T-helper 22 cell (primary cell): ENCODE measurements at places on chromosomes 5 and 9.

GRCh38 chr5:90185897-90186468 lies 223.6 kb downstream of the CETN3 start:
- no peak for DNase-seq

GRCh38 chr9:92100237-92100911 lies 14.8 kb downstream of the SPTLC1 start:
- no peak for DNase-seq

GRCh38 chr5:135993335-135993879 lies 35.4 kb upstream of the TGFBI start:
- DNase-seq = no peak

DNA sequence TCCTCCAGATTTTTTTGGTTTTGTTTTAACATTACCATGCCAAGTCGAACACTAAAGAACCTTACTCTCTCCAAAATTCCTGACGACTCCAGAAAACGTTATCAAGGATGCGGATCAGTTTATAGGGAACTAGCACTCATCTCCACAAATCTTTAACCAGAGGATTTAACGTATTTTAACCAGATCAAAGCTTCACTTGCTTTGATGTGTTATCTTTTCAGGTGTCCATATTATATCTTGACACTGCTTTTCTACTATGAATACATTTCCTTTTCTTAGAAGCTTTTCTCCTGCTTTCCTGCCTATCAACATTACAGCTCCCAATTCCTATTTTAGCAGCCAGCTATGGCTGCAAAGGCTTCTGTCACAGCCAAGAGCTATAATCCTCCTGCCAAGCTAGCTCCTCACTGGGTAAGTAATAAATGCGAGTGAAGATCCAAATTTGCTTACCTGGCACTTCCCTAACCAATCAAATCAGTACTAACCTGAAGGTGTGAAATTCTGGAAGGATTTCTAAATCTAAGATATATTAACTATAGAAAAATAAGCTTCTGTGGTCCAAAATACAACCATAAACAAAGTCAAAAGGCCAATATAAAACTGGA lies 60.2 kb downstream of the CDC14B start:
- no peak for DNase-seq

DNA sequence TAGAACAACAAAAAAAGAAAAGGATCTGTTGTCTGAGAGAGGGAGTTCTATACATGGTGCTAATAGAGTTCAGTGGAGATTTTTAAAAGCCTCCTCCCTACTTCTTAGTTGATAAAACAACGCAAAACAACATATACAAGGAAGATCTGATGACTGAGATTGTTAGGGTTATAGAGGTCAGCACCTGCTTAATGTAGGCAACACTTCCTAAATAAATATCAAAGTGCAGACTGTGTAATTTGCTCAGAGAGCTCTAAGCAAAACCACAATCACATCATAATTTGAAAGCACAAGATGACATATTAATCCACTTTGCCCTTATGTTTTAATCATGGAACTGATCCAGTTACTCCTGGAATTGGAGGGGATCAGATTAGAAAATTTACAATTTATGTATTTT lies 474.5 kb downstream of the PRR16 start:
- DNase-seq = no peak

GRCh38 chr5:135447298-135447929 lies at the start of gene DCANP1:
TSS of gene DCANP1 (minus strand) at chr5:135447348. CDS start at chr5:135447108, 240 bp downstream.
- DNase-seq = no peak

DNA sequence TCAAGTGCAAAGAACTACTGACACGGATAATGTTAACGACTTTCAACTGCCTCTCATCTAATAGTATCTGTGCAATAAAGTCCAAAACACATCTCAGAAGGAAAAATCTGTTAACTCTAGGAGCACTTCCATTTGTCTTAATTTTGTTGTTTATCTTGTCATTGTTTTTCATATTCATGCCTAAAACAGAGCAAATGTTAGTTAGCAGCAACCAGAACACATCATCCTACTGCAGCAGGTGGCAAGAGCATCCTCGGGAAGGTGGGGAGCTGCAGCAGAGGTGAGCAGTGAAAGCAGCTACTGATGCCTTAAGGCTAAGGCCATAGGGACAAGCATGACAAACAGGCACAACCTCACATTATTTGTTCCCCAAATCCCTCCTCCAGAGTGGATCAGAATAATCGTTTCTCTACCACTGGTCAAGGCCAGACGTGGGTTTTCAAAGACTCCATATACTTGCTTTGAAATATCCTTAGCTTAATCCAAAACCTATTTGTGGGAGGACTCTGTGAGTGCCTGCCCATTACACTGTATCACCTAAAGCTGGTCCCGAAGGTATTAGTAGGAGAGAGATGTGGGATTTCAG lies 1.0 kb downstream of the HMGCS1 start:
- DNase-seq = no peak

DNA sequence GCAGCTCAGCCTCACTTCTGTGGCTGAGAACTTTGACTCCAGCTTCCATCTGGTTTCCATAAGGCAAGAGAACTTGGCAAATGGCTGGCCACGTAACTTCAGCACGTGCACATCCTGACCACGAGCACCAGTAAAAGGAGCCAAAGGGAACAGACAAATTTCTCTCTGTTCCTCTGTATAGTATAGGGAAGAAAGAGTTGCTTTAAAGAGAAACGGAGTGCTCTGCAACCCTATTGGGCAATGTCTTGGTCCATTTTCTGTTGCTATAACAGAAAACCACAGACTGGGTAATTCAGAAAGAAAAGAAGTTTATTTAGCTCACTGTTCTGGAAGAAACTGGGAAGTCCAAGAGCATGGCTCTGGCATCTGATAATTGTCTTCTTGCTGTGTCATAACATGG lies 558.7 kb downstream of the ACTL7B start:
- DNase-seq = no peak

DNA sequence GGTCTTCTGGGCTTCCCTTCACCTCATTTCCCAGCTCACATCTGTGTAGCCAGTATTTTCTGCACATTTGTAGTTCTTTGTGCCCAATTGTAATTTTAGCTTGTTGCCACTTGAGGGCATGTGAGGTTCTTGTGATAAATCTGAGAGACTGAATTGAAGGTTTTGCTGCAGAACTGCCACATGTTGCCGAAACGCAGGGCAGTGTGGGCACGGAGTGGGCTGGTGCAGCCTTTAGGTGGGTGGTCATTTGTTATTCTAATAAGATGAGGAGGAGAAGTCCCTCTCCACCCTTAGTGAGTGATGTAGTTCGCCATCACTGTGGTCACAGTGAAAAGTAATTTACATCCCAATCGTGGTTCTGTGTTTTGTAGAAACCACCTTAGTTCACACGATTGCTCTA lies 21.2 kb downstream of the OTULIN start:
- DNase-seq = no peak

DNA sequence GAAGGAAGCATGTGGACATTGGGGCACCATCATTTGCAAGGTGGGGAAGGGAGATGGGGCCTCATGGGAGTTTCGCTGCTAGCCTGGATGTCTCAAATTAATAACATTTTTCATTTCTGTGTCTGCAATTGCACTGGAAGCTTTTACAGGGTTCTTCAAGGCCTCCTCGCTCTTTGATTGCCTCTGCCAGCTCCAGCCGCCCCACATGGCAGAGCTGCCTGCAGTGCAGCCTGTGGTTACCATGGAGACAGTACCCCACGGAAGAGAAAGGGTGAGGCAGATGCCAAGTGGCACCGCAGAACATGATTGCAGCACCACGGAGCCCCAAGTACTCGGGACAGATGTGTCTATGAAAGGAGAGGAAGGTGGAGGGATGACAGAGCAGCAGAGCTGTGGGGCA lies 25.4 kb downstream of the CTNND2 start:
- DNase-seq = no peak

- no peak for DNase-seq
Observed at GRCh38 chr5:172556971-172557461, 84.0 kb upstream of the NEURL1B start.

- DNase-seq = no peak
Observed at GRCh38 chr9:109193974-109194556, 27.0 kb upstream of the FRRS1L start.

- DNase-seq = no peak
Observed at GRCh38 chr9:6915635-6916034, 157.9 kb downstream of the KDM4C start.

GRCh38 chr9:131960851-131961495 lies 118.7 kb downstream of the MED27 start:
- no peak for DNase-seq

GRCh38 chr9:21555911-21556310 lies 73.8 kb upstream of the IFNE start:
- DNase-seq = no peak

GRCh38 chr9:134566196-134566847 lies 75.3 kb upstream of the COL5A1 start:
- no peak for DNase-seq

- DNase-seq = no peak
Observed at GRCh38 chr9:18010492-18010891, 431.6 kb downstream of the SH3GL2 start.

GRCh38 chr5:133652951-133653759 lies 40.8 kb upstream of the FSTL4 start:
- no peak for DNase-seq
